ENCODE measurements at places on chromosomes 3 and 15. TPM values are rescaled to one million over a fixed set of nuclear protein-coding genes. Genes with fewer than 3 reads are reported as not detected.

DNA sequence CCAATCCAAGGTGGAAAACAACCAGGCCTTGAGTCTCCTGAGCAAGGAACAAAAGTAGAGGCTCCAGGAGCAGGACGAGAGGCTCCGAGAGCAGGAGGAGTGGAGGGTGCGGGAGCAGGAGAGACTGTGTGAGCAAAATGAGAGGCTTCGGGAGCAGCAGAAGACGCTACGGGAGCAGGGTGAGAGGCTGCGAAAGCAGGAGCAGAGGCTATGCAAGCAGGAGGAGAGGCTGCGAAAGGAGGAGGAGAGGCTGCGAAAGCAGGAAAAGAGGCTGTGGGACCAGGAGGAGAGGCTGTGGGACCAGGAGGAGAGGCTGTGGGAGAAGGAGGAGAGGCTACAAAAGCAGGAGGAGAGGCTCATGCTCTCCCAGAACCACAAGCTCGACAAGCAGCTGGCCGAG lies 60.3 kb upstream of the UBE2Q2 start:
- no peaks in the 10 kb centered on the region for H3K4me1 ChIP-seq
- DNase-seq: no peak
- H3K4me3 ChIP-seq: no peak overlapping the region
- no peak overlapping the region for H3K27ac ChIP-seq

- DNase-seq: no peak
- no peak overlapping the region for H3K27ac ChIP-seq
- no peaks in the 10 kb centered on the region for H3K4me1 ChIP-seq
- no peaks in the 10 kb centered on the region for H3K36me3 ChIP-seq
- H3K4me3 ChIP-seq: no peak overlapping the region
These were observed 21.8 kb upstream of the NOX5 start for GRCh38 chr15:68992696-68993095.

GRCh38 chr15:66630801-66631351 lies 65.1 kb upstream of the LCTL start:
- H3K36me3 ChIP-seq: no peaks in the 10 kb centered on the region
- H3K4me3 ChIP-seq: no peak overlapping the region
- no peaks in the 10 kb centered on the region for H3K4me1 ChIP-seq
- no peaks in the 10 kb centered on the region for H3K27me3 ChIP-seq

SPTBN5 gene
- 2.3 TPM for total RNA-seq

FGF12 gene
- total RNA-seq: 0.09 TPM

- H3K36me3 ChIP-seq: no peaks in the 10 kb centered on the region
- DNase-seq: no peak
These were observed 331.0 kb downstream of the CGGBP1 start for GRCh38 chr3:87727783-87728182.

C3orf20 gene
- total RNA-seq: 0.19 TPM

- DNase-seq: no peak
- no peak overlapping the region for H3K4me3 ChIP-seq
- H3K27ac ChIP-seq: no peak overlapping the region
- H3K4me1 ChIP-seq: no peaks in the 10 kb centered on the region
These were observed 31.6 kb upstream of the TIMP4 start for GRCh38 chr3:12190221-12190807.

PRSS50 gene
- total RNA-seq: not detected

- no peak for DNase-seq
- no peaks in the 10 kb centered on the region for H3K4me1 ChIP-seq
- no peaks in the 10 kb centered on the region for H3K27me3 ChIP-seq
- no peaks in the 10 kb centered on the region for H3K36me3 ChIP-seq
- H3K27ac ChIP-seq: no peak overlapping the region
These were observed 94.1 kb downstream of the MYH15 start for GRCh38 chr3:108416111-108416869.

GASK1A gene
- 0.15 TPM for total RNA-seq

GRCh38 chr3:80010021-80010571 lies 242.3 kb upstream of the ROBO1 start:
- no peak for DNase-seq
- no peaks in the 10 kb centered on the region for H3K36me3 ChIP-seq
- H3K27me3 ChIP-seq: no peaks in the 10 kb centered on the region
- no peaks in the 10 kb centered on the region for H3K4me1 ChIP-seq
- no peak overlapping the region for H3K27ac ChIP-seq
- no peak overlapping the region for H3K4me3 ChIP-seq

DNA sequence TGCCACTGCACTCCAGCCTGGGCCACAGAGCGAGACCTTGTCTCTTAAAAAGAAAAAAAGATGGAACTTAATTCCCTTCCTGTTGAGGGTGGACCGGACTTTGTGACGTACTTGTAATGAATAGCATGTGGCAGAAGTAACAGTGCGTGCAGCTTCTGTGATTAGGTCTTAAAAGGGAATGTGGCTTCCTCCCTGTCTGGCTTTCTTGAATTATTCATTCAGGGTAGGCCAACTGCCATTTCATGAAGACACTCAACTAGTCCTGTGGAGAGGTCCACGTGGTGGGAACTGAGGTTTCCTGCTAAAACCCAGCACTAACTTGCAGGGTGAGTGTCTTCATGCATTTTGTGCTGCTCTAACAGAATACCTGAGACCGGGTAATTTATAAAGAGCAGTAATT lies 98.9 kb upstream of the PIAS1 start:
- H3K27ac ChIP-seq: no peak overlapping the region
- H3K36me3 ChIP-seq: no peaks in the 10 kb centered on the region
- H3K27me3 ChIP-seq: no peaks in the 10 kb centered on the region
- no peak for DNase-seq
- H3K4me1 ChIP-seq: no peaks in the 10 kb centered on the region

DNA sequence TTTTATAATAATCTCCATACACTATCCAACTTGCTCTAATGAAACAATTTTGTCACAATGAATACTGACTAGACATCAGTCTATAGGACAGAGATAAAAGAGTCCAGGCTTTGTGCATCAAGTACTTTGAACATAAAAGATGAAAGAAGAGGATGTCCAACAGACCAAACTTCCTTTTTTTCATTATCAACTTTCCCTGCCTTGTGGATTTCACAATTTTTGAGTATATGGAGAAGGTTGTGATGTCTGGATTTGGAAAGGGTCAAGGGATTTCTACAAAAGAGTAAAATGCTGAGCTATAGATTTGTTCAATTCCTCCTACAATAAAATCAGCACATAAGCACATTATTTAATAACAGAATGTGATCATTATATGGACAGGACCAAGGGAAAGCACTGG lies 25.7 kb downstream of the CD47 start:
- peaks cover 7% of the 10 kb centered on the region for H3K36me3 ChIP-seq
- no peaks in the 10 kb centered on the region for H3K27me3 ChIP-seq
- H3K27ac ChIP-seq: no peak overlapping the region

DNA sequence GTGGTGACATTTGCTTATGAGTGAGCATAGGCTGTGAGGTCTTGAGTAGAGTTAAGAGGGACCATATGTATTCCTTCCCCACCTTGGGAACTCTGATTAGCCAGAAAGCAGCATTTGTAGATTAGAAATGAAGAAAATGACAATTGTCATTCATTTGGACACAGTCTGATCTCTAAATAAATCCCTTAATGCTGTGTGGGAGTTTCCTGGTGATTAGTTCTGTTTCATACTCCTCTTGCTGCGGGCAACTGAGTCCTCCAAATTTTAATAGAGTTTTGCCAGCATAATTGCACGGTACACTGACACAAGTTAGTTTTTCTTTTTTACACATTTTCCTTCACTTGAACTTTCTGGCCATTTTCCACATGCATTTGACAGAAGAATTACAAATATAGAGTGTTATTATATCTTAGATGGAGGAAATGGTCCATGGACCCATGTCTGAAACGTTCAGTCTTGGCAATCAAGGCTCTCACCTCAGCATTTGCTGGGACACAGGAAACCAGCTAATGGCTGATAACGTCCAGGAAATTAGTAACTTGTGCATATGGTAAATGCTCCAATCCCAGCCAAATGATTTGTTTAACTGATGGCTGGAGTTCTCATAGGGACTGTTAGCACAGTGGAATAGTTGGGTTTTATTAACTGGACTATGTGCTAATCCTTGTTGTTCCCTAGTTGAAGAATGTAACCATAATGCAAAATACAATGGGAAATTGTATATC lies 321.2 kb downstream of the RBMS3 start:
- no peaks in the 10 kb centered on the region for H3K27me3 ChIP-seq

- no peak overlapping the region for H3K27ac ChIP-seq
- DNase-seq: no peak
- no peaks in the 10 kb centered on the region for H3K4me1 ChIP-seq
- no peaks in the 10 kb centered on the region for H3K27me3 ChIP-seq
- H3K36me3 ChIP-seq: no peaks in the 10 kb centered on the region
These were observed 14.3 kb upstream of the BCL6 start for GRCh38 chr3:187759601-187760000.

DNA sequence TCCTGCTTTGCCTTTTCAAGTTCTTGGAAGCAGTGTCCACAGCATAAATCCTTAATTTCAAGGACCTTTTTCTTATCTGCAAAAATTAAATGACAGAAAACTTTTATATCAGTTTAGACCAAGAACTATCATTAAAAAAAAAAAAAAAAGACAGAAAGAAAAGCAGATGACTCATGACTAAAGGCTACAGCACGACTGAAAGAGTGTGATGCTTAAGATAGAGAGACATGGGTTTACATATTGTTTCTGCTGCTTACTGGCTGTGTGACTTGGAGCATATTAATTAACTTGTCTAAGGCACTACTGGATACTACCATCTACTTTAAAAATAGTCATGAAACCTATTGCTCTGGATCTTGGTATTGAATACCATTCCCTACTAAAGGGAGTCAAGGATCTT lies 62.3 kb downstream of the CEP152 start:
- H3K27me3 ChIP-seq: no peaks in the 10 kb centered on the region
- H3K4me1 ChIP-seq: no peaks in the 10 kb centered on the region
- H3K27ac ChIP-seq: no peak overlapping the region
- H3K4me3 ChIP-seq: no peak overlapping the region
- peaks cover 5% of the 10 kb centered on the region for H3K36me3 ChIP-seq
- DNase-seq: no peak

- peaks cover 8% of the 10 kb centered on the region for H3K36me3 ChIP-seq
- H3K27me3 ChIP-seq: no peaks in the 10 kb centered on the region
- no peak overlapping the region for H3K27ac ChIP-seq
- DNase-seq: no peak
- H3K4me3 ChIP-seq: no peak overlapping the region
These were observed 98.0 kb downstream of the USP13 start for GRCh38 chr3:179750720-179751328.

MKRN2OS gene
- total RNA-seq: not detected

HIGD2B gene
- total RNA-seq: 0.45 TPM

GRAMD1C gene
- total RNA-seq: 1.9 TPM

DNA sequence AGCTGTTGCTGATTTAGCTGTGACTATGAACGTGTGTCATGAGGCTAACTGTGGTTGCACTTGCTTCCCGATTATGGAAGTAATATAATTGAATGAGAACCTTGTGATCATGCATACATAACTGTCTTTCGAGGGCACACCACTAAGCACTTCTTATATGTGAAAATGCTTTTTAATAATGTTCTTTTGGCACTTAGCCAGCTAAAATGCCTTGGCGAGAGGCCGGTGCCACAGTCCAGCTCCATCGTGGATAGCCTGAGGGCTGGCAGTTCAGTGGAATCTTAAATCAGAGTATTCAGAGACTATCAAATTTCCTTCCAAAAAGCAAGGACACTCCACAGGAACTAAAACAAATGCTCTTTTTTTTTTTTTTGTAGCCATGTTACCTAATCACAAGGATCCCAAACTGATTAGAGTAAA lies 161.6 kb upstream of the FRMD4B start:
- DNase-seq: no peak
- no peaks in the 10 kb centered on the region for H3K4me1 ChIP-seq
- H3K4me3 ChIP-seq: no peak overlapping the region
- H3K36me3 ChIP-seq: no peaks in the 10 kb centered on the region

GRCh38 chr3:170689893-170690660 lies 104.2 kb upstream of the SLC7A14 start:
- no peaks in the 10 kb centered on the region for H3K27me3 ChIP-seq
- peak; percentile 3 for DNase-seq
- no peaks in the 10 kb centered on the region for H3K4me1 ChIP-seq
- no peak overlapping the region for H3K4me3 ChIP-seq

TM4SF18 gene
- not detected for total RNA-seq

DNA sequence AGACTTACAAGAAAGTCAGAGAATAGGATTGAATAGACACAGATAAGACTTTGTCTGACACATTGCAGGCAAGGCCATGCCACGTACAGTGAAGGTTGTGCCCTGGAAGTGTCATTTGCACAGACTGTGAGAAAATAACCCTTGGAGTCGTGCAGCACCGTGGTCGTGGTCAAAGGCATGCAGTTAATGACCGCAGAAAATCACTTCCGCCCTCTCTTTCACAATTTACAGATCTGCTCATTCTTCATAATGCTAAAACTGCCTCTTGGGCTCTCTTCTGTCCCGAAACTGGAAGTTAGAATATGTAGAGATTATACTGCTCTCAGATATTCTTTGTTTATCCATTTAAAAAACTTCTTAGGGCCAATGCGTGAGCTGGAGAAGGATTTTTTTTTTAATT lies 73.2 kb upstream of the CTXND1 start:
- H3K27me3 ChIP-seq: no peaks in the 10 kb centered on the region
- no peak overlapping the region for H3K27ac ChIP-seq
- H3K4me1 ChIP-seq: no peaks in the 10 kb centered on the region
- no peak for DNase-seq

NRG4 gene
- 0.20 TPM for total RNA-seq

- H3K36me3 ChIP-seq: no peaks in the 10 kb centered on the region
- H3K4me1 ChIP-seq: no peaks in the 10 kb centered on the region
- H3K27ac ChIP-seq: no peak overlapping the region
- H3K27me3 ChIP-seq: no peaks in the 10 kb centered on the region
These were observed 11.8 kb downstream of the SHQ1 start for GRCh38 chr3:72836416-72836815.

GRCh38 chr3:177781686-177782161 lies 584.4 kb upstream of the TBL1XR1 start:
- H3K36me3 ChIP-seq: no peaks in the 10 kb centered on the region
- H3K27me3 ChIP-seq: no peaks in the 10 kb centered on the region
- peaks cover 16% of the 10 kb centered on the region for H3K4me1 ChIP-seq
- H3K27ac ChIP-seq: no peak overlapping the region
- DNase-seq: no peak

ALDH1L1 gene
- total RNA-seq: 0.20 TPM

DNA sequence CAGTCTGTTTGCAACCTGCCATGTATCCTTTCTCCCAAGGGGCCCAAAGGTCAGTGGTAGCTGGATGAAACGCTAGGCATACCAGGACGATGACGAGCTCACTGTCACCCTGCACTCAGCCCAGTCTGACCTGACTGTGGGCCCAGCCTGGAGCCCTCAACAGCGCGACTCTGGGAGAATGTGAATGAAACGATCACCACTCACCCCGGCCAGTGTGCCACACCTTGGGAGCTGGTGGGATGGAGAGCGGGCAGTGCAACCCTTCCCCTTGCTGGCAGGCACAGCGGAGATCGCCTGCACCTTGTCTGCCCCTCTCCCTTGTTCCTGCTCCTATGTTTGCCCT lies 27.2 kb downstream of the SRPRB start:
- no peaks in the 10 kb centered on the region for H3K4me1 ChIP-seq
- no peak overlapping the region for H3K27ac ChIP-seq
- H3K4me3 ChIP-seq: no peak overlapping the region
- no peaks in the 10 kb centered on the region for H3K27me3 ChIP-seq

- no peaks in the 10 kb centered on the region for H3K4me1 ChIP-seq
- no peak overlapping the region for H3K27ac ChIP-seq
- no peak overlapping the region for H3K4me3 ChIP-seq
- no peaks in the 10 kb centered on the region for H3K27me3 ChIP-seq
- DNase-seq: no peak
These were observed 221.4 kb upstream of the NANOGP8 start for GRCh38 chr15:35306361-35306981.

- no peak overlapping the region for H3K4me3 ChIP-seq
- no peaks in the 10 kb centered on the region for H3K27me3 ChIP-seq
- H3K36me3 ChIP-seq: no peaks in the 10 kb centered on the region
- DNase-seq: no peak
- H3K4me1 ChIP-seq: no peaks in the 10 kb centered on the region
These were observed 314.7 kb downstream of the LPP start for GRCh38 chr3:188468662-188469061.

Data from T-cell (primary cell).